ENCODE measurements at places on chromosomes 2 and 18.
A peak's percentile ranks its signal among the peaks of the same experiment; 100 is the strongest.

DNA sequence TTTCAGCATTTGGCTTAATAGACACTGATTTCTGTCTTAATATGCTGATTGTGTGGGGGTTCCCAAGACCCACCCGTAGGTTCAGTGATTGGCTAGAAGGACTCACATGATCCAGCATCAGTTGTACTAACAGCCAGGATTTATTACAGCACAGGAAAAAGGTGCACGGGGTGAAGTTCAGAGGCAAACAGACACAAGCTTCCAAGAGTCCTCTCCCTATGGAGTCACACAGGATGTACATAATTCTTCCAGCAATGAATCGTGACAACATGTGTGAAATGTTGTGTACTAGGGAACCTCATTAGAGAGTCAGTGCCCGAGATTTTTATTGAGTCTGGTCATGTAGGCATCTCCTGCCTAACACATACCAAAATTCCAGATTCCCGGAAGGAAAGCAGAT, 52.8 kb downstream of the GALNT1 start:
- no peak for DNase-seq

GRCh38 chr2:19474128-19474527, 115.7 kb upstream of the OSR1 start:
- DNase-seq: no peak

- DNase-seq: no peak
These were observed 126.2 kb downstream of the METTL8 start for GRCh38 chr2:171307560-171307959.

- no peak for DNase-seq
These were observed 135.8 kb upstream of the APCDD1 start for GRCh38 chr18:10318691-10318970.

GRCh38 chr2:2942906-2943305, 434.7 kb downstream of the EIPR1 start:
- DNase-seq: no peak

GRCh38 chr2:85394976-85395375, 15.2 kb downstream of the CAPG start:
- no peak for DNase-seq

DNA sequence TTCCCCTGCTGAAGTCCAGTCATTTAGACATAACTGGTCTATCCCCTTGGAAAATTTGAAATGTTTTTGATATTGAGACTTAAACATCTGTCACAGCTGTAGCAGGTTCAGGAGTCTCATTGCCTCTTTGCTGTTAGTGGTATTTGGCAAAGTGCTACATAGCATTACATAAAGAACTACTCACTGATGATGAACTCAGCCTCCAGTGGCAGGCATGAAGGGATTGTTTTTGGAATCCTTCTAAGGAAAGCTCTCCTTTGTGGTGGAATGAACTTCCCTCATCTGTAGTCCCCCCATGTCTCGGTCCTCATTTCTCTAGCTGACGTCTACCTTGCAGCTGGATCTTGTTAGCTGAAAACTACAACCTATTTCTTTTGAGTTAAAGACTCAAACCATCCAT, 111.6 kb downstream of the TACR1 start:
- no peak for DNase-seq

GRCh38 chr2:168044176-168044575, 203.2 kb downstream of the STK39 start:
- no peak for DNase-seq

GRCh38 chr2:234450431-234451124, 46.3 kb downstream of the ARL4C start:
- DNase-seq: no peak

GRCh38 chr18:75581336-75582131, 154.0 kb upstream of the SMIM21 start:
- DNase-seq: no peak

GRCh38 chr2:83168377-83168776, 1290.7 kb downstream of the SUCLG1 start:
- no peak for DNase-seq

GRCh38 chr2:1159013-1159412, 208.4 kb downstream of the SNTG2 start:
- DNase-seq: no peak

DNA sequence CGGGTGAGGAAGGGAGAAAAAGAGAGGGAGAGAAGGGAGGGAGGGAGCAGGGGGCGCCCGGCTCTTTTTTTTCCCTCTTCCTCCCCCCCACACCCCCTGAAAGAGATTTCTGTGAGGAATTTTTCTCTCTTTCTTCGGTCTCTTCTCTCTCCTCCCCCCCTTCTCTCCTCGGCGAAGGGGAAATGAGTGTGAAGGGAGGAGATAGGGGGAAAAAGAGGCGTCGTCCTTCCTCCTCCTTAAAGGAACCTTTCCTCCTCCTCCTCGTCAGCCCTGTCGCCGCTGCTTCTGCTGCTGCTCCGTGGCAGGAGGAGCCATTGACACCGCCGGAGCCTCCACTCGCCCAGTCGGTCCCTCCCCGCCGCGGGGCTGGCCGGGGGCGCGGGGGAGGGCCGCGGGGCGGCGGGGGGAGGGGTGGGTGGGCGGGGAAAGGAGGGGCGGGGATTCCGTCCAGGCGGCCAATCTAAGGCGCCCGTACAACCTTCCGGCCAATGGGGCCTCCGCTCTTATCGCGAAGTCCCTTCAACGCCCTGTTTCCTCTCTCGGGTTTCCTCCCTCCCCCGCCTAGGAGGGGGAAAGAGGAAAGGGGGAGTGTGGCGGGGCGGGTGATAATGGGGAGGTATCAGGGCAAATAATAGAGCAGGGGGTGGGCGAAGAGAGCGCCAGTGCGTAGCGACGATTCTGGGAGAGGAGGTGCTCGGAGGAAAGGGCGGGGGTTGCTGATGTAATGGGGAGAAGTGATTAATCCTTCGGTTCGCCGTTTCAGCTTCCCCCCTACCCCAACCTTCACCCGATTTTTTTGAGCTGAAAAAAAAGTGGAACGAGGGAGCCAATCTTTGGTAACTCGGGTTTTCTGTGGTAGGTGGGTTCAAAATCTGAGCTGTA, at the start of gene FBXO11:
Gene FBXO11 (minus strand): TSS at position 342 of the 882 bp plus-strand sequence. CDS start 778 bp downstream, outside the sequence.
- peak; percentile 81 for DNase-seq

DNA sequence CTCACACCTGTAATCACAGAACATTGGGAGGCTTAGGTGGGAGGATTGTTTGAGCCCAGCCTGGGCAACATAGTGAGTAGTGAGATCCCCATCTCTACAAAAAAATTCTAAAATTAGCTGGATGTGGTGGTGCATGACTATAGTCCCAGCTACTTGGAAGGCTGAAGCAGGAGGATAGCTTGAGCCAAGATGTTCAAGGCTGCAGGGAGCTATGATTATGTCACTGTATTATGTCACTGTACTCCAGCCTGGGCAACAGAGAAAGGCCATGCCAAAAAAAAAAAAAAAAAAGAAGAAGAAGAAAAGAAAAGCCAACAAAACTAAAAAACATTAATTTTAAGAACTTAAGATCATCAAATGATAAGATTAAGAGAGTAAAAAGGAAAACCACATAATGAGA, 17.4 kb upstream of the NCOA1 start:
- no peak for DNase-seq

GRCh38 chr2:74059137-74059775, 74.5 kb downstream of the TET3 start:
- no peak for DNase-seq

DNA sequence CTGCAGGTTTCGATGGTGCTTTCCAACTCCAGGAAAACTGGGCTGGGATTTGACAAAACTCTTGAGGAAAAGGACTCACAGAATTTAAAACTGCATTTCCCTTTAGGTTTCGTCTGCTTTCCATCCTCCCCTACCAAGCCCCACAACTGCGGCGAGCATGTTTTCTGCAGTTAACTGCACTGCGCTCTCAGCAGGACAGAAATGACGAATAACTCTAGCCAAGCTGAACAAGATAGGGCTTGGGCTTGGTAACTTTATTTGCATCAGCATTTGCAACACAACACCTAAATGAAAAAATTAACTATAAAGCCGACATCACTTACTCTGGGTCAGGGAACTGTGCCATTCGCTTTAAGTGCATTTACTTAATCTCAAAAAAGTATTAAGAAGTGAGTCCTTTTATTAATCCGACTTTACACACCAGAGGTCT, 669 bp upstream of the PIKFYVE start:
- DNase-seq: no peak

DNA sequence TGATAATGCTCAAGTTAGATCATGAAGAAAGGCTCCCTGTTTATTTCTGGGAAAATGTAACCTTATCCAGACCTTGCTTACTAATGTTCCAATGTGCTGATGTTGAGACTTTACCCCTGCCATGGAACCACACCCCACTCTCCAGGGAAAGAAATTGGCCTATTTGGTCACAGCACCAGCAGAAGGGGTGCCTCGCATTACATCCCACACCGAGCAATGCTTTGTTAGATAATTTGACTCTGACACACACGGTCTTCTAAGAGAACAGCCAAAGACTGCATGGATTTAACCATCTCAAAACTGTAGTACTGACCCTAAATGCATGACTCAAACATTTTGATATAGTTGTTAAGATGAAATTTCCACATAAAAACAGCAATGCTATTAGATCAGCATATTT, 152.1 kb upstream of the CCDC150 start:
- DNase-seq: no peak

DNA sequence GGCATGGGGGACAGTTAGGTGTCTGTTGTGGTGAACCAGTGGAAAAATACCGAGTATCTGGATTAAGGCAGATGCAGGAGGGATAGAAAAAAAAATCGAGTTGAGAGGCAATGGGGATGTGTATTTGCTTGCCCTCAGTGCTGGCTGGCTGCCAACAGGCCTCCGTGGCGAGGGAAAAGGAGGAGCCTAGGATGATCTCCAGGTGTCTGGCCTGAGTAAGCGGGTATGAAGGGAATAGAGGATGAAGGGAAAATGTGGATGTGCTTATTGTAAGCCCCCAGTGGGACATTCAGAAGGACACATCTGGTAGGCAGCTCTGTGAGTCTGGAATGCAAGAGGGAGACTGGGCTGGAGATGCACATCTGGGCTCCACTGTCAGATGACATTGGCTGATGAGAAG, 22.8 kb downstream of the KCNS3 start:
- no peak for DNase-seq

DNA sequence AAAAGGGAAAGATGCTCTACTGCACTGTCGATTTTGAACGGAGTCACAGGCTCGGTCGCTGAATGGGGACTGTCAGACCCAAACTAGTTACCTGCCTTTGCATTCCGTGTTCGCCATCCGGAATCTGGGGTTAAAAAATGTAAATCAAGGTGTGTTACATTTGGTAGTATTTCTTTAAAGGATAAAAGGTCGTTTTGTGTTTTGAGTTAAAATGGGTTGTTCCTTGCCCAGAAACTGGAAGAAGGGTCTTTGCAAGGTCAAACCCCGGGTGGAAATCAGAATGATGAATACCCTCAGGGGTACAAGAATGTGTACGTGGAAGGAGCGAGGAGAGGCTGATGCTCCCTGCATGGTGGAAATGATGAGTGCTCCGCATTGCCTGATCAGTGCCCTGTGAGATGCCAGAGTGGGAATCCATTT, 1.0 kb downstream of the VSNL1 start:
- no peak for DNase-seq

DNA sequence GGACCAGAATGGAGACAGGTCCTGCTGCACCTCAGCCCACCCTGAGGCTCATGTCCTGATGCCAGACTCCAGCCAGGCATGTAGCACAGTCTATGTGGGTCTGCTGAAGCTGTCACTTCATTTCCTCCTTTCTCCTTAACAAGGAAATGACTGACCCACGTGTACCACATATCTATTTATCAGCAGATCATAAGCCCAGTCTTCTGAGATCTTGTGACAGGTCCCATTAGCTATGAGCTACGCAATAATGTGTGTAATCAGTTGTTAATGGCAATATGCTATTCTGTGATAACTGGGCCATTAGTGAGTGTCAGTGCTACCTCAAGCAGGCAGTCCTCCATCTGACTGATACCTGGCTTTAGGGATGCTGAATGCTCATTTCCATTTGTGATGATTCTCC, 615.3 kb downstream of the BCL11A start:
- no peak for DNase-seq

GRCh38 chr2:38535744-38536506, 66.8 kb downstream of the HNRNPLL start:
- no peak for DNase-seq

DNA sequence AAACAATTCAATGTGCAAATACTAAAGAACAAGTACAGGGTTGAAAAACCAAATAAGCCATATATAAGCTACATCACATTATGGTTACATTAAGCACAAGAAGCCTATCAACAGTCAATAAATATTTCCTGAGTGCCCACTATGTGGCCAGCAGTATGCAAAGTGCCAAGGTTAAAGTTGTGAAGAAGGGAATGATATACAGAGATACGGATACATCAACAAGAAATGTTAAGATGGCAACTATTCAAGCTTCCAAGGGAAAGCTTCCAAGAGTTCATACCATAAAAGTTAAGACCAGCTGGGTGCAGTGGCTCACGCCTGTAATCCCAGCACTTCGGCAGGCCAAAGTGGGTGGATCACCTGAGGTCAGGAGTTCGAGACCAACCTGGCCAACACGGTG, 14.0 kb downstream of the DYM start:
- DNase-seq: no peak

GRCh38 chr18:35337286-35337685, 6.9 kb downstream of the ZNF24 start:
- DNase-seq: no peak

- DNase-seq: no peak
These were observed 251.5 kb upstream of the SALL3 start for GRCh38 chr18:78727877-78728783.

DNA sequence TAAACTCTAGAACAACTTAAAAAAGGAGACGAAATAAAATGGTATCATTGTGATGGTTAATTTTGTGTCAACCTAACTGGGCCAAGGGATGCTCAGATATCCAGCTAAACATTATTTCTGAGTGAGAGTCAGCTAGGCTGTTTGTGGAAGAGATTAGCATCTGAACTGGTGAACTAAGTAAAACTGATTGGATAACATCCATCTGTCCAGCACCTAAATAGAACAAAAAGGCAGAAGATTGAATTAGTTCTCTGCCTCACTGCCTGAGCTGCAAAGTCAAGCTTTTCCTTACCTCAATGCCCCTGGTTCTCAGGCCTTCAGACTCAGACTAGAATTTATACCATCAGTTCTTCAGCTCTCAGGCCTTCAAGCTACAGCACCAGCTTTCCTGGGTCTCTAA, 30.0 kb downstream of the PPP3R1 start:
- DNase-seq: no peak

DNA sequence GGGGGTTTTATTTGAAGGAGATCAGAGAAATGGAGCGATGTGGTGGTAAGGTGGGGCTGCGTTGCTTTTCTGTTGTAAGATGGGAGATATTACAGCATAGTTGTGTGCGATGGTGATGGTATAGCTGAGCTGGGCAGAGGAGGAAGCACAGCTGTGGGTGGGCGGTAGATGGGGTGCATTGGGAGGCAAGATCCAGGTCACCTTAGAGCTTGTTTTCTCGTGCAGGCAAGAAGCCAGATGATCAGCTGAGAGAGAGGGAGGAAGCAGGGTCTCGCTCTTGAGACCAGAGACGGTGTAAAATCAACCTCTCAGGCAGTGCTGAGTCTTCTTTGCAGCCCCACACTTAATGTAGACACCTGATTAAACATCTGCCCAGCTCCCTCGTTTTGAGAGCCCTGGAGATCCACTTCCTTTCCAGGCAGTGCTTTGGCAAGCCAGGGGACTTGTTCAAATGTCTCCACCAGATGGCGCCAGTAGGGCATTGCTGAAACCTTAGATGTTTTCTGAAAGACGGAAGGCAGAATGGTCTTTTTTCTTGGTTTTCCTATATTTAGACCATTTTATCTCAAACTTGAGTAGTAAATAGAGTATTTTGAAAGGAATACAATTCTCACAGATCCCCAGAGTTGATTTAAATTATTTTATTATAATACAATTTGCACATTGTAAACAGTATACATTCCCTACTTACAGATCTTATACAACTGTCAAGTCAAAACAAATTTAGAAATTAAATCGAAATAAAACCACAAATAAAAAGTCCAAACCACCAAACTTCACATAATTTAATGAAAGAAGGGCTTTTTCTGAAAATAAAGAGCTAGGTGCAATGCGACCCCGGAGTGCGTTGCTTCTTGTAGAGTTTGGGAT, 21.1 kb upstream of the LYPD6B start:
- no peak for DNase-seq

All from cortex of kidney (tissue), 1 donor.